Posterior cingulate gyrus (tissue), 11 donors: ENCODE measurements at places on chromosomes 6 and 20.

GRCh38 chr6:92132457-92132856, 1286.9 kb downstream of the EPHA7 start:
- no peak for DNase-seq

- no peak for DNase-seq
Measured at GRCh38 chr20:2759603-2760296, 40.7 kb downstream of the CPXM1 start.

- no peak for DNase-seq
Measured at GRCh38 chr20:42650191-42650746, 539.4 kb downstream of the PTPRT start.

- no peak for DNase-seq
Measured at GRCh38 chr6:21527731-21528130, 65.8 kb upstream of the SOX4 start.

- no peak for DNase-seq
Measured at GRCh38 chr6:2842139-2842552, 483 bp upstream of the SERPINB1 start.

- DNase-seq: no peak
Measured at GRCh38 chr20:21706261-21707195, 1.1 kb downstream of the PAX1 start.

DNA sequence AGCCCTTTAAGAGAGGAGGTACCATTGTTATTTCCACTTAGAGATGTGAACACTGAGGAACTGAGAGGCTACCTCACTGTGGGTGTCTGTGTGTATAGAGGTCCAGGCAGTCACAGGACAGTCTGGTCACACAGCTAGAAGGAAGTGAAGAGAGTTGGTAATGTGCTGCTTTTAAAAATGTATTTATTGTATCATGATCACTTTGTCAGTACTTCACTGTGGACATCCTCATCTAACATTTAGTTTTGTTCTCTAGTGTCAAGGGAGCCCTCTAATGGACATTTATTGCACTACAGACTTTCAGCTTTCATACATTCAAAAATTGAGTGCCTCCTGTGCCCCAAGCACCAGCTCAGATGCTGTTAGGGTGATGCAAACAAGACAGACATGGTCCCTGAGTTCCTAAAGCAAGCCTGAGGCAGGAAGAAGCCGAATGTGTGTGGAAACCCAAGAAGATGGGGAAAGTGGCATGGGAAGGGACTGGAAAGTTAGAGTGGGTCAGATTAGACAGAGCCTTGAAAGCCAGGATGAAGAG, 123.0 kb downstream of the SLC16A10 start:
- DNase-seq: no peak

DNA sequence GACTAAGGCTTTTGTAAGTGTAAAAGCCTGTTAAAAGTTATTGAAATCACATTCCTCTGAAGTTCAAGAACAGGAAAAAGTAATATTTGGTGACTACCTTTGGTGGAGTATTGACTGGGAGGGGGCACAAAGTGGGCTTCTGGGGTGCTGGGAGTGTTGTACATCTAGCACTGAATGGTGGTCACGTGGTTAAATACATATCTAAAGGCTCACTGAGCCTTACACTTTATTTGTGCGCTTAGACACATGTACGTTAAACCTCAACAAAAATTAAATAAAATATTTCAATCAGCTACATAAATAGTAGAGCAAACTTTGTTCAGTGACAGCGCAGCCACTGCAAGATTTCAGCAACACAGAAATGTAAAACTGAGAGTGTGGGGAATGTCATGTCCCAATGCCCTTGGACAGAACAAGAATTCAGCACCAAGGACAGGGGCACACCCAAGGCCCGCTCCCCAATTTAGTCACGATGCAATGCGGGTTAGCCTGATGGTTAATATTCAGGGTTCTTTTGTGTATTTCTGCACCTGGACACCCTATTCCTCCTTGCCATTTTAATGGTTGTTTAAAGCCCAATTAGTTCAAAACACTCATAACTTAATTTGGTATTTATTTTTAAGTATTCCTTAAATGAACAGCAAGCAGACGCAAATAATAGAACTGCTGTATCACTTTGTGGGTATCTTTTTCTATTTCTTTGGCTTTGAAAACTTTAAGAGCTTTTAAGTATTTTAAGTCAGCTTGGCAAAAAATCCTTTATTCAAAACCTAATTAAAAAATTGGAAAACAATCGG, 37.4 kb downstream of the ANGPT4 start:
- no peak for DNase-seq

GRCh38 chr6:136111831-136112230, 138.3 kb downstream of the MTFR2 start:
- no peak for DNase-seq

DNA sequence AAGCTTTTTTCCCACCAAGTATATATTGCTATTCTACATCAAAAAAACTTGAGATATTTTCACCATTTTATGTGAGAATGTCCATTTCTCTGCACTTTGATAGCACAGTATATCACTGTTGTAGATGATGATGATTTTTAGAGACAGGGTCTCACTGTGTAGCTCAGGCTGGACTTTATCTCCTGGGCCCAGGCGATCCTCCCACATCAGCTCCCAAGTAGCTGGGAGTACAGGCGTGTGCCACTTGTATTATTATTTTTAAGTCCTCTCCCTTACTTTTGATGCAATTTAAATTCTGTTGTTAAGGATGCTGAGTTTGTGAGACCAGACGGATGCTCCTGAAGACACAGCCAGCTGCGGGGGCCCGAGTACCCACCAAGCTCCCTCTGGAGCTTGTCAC, 326.8 kb downstream of the QKI start:
- no peak for DNase-seq

DNA sequence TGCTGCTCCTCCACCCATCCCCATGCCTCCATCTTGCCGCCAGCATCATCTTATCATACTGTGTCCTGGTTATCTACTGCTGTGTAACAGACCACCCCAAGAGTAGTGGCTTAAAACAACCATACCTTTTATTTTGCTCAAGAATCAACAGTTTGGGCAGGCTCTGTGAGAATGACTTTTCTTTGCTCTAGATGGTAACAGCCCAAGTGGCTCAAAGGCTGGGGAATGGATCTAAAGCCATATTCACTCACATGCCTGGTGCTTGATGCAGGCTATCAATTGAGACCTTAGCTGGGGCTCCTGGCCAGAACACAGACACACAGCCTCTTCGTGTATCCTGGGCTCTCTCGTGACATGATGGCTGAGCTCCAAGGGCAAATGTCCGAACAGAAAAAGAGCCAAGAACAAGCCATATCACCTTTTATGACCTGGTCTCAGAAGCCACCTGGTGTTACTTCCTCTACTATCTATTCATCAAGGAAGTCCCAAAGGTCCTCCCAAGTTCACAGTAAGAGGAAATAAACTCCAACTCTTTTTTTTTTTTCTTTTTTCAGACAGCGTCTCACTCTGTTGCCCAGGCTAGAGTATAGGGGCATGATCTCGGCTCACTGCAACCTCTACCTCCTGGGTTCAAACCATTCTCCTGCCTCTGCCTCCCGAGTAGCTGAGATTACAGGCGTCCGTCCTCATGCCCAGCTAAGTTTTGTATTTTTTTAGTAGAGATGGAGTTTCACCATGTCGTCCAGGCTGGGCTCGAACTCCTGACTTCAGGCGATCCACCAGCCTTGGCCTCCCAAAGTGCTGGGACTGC, 159.3 kb upstream of the JARID2 start:
- DNase-seq: no peak

DNA sequence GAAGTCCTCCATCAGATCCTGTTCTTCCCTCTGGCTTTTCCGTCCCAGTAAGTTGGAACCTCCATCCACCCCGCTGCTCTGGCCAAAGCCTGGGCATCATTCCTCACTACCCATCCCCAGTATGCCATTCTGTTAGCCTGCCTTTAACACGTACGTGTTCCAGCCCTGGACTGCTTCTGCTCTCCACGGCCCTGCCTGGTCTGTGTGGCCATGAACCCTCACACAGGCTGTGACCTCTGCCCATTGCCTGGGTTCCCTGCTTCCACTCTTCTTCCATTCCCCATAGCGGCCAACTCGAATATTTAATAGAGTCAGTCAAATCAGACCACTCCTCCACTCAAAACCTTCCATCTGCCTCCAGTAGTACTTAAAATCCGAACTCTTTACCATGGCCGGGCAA, 29.4 kb downstream of the RALGAPA2 start:
- no peak for DNase-seq

DNA sequence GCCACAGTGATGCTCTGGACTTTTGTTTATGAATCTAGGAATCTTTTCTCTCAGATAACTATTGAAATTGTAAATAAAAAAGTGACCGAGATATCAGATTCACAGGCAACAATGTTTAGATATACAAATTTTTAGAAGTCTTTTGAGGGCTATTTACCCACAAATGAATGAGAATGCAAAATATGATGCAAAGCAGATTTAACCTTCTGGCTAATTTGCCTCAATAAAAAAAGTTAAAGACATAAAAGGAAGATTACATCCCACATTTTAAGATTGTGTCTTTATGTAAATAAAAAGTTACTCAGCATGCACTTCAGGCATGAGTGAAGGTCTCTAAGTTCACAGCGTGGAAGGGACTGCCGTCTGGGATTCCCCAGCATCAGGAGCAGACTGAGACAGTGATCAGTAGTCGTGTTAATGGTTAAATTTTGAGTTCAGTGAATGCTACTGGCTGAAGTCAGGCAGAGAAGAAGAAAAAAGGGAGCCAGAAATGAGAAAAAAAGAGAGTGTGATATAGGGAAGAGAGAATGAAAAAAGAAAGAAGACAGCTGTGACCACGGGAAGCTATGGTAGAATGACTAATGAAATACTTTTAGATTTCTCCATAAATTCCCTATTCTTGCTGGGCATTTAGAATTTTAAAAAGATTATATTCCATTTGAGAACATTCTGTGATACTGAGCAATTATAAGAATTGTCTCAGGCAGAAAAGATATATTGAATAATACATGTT, 93.6 kb downstream of the MYB start:
- DNase-seq: no peak

GRCh38 chr6:150272264-150272975, 96.4 kb upstream of the IYD start:
- DNase-seq: no peak

- no peak for DNase-seq
Measured at GRCh38 chr20:12970372-12970821, 38.4 kb upstream of the SPTLC3 start.

- DNase-seq: no peak
Measured at GRCh38 chr6:149028767-149029405, 282.1 kb downstream of the UST start.

GRCh38 chr6:167839343-167839742, 12.6 kb downstream of the AFDN start:
- no peak for DNase-seq

DNA sequence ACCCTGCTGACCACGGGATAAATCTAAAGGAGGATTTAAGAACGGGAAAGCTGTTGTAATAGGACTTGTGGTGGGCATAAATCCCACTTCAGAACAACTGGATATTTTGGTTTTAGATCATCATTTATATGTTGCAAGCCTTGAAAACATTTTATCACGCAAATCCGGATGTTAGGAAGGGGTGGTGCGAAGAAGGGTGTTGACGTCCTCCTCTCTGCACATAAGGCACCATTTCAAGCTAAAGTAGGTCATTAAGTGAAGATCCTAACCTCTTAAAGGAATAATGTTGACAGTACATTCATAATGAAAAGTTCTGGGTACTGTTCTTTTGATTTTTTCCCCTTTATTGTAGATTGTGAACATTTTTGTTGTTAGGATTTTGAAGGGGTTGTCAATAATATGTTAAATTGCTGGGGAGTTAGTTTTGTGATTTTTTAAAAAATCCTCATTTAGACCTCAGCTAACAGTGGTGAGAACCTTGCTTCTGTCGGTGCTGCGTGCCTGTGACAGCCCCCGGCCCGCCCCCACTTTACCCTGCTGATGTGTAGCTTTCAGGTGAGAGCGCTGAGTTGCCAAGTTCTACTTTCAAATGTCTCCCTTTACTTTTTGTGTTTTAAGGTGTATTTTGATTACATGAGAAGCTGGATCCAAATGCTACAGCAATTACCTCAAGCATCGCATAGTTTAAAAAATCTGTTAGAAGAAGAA, 88.8 kb downstream of the MAP3K4 start:
- DNase-seq: no peak

DNA sequence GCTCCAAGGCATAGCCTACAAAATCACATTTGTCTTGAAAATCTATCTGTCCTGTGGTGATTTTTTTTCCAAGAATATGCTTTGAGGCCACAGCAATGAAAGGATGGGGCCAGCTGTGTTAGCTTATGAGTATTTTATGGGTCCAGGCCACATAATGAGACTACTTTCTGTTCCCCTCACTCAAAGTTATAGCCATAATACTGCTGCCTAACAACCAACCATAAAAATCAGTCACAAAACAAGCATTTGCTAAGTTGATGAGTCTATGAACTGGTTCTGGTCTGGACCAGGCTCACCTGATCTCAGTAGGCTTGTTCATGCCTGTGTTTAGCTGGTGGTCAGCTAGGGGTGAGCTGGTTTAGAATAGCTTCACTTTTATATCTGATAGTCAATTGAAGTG, 192.5 kb upstream of the PLCB4 start:
- no peak for DNase-seq

GRCh38 chr6:46704562-46704961, 16.9 kb downstream of the TDRD6 start:
- no peak for DNase-seq

GRCh38 chr6:4348462-4349112, 213.2 kb upstream of the ECI2 start:
- no peak for DNase-seq

GRCh38 chr20:48295966-48296421, 510.7 kb upstream of the SULF2 start:
- DNase-seq: no peak

DNA sequence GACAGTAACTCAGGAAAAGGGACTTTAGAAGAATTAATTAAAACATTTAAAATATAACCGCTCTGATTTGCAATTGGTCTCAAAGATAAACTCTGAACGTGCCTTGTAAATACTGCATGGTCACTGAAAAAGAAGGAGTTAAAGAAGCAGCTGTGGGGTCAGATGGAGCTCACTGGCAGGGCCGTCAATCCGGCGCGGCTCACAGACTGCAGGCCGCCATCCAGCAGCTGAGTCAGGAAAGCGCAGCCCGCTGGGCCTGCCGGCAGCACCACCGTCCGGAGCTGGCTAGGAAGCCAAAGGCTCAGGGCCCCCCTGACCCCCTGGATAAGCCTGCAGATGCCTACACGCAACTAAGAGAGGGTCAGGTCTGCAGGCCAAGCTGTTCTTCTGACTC, 54.2 kb upstream of the FRMD1 start:
- DNase-seq: peak; percentile 67

- no peak for DNase-seq
Measured at GRCh38 chr6:85551264-85551663, 42.4 kb downstream of the SNX14 start.

- no peak for DNase-seq
Measured at GRCh38 chr6:75381877-75382633, 97.5 kb upstream of the TMEM30A start.

GRCh38 chr20:25695532-25696370, 902 bp downstream of the ZNF337 start:
- DNase-seq: no peak

DNA sequence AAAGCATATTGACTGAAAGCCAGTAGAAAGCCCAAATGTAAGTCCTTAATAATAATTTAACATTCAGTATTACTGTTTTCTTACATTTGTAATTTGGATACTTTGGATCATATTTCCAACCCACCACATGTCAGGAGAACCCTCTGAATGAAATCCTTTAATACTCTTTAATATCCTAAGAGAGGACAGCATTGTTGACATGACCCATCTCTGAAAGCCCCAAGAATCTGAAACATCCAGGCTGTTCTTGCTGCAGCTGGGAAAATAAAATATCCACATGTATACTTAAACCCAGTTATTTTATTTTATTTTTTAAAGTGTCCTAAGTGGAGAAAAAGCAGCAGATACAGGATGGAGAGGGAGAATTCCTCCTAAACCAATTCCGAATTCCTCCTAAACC, 130.8 kb upstream of the RIPOR2 start:
- DNase-seq: no peak
